ENCODE measurements at places on chromosomes 3 and 15.

GRCh38 chr3:157471064-157471463 lies 32.2 kb downstream of the VEPH1 start:
- H3K4me1 ChIP-seq = no peaks in the 10 kb centered on the region
- H3K4me3 ChIP-seq = no peak overlapping the region
- no peak for DNase-seq
- H3K27me3 ChIP-seq = peaks cover 7% of the 10 kb centered on the region

DNA sequence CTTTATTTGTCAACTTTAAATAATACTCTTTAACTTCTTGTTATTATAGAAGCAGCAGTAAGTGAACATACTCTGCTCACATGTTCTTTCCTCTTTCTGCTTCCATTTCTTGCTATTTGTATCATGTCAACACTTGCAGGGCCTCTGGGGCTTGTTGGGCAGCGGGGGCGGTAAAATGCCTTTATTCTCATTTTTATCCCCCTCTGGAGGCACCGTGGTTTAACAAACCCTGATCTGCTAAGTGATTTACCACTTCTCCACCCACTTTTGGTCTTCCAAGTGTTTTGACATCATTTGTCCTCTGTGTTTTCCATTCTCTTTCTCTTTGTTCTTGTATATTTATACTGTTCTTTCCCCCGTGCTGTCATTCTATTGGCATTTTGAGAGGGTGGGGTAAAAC lies 33.9 kb downstream of the SCN10A start:
- H3K4me3 ChIP-seq = no peak overlapping the region
- peaks cover 15% of the 10 kb centered on the region for H3K27me3 ChIP-seq
- H3K27ac ChIP-seq = no peak overlapping the region

DNA sequence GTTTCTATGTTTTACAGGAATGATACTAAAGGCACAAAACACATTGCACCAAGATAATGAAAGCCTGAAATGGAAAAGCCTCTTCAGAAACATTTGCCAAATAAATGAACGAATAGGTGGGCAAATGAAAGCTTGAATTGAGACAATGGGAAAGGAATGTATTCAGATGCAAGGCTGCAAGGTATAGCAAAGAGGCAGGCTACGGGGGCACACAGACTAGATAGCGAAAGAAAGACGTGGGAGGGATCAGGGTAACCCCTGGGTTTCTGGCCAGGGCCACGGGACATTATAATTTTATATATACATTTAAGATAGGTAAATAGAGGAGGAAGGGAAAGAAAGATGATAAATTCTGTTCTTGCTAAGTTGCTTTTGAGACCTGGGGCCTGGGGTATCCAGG lies 95.9 kb upstream of the NLGN1 start:
- DNase-seq = no peak
- H3K27me3 ChIP-seq = no peaks in the 10 kb centered on the region
- H3K4me1 ChIP-seq = no peaks in the 10 kb centered on the region
- H3K4me3 ChIP-seq = no peak overlapping the region
- H3K27ac ChIP-seq = no peak overlapping the region

- H3K36me3 ChIP-seq = no peaks in the 10 kb centered on the region
- DNase-seq = no peak
- no peaks in the 10 kb centered on the region for H3K4me1 ChIP-seq
- H3K27me3 ChIP-seq = no peaks in the 10 kb centered on the region
- H3K4me3 ChIP-seq = no peak overlapping the region
These were observed 602.1 kb downstream of the VGLL3 start for GRCh38 chr3:86388820-86389219.

DNA sequence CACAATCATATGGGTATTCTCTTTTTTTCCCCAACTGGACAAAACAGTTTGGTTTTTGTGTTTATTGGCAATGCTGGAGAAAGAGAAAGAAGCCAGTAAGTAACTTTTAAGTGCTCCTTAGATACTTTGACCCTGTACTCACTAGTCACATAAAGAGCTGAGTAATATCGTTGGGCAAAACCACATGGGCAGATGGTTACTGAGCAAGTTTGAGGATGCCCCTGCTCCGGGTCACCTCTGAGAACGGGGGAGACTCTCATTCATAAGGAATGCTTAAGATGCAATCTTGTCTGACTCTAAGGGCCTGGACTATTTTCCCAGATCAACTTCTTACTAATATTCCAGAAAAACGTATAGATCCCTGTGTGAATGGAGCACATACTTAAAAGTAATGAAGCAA lies 106.4 kb upstream of the SLC2A2 start:
- H3K27ac ChIP-seq = no peak overlapping the region
- no peak for DNase-seq
- H3K4me3 ChIP-seq = no peak overlapping the region
- peaks cover 6% of the 10 kb centered on the region for H3K4me1 ChIP-seq

GRCh38 chr3:78900426-78900825 lies 867.4 kb downstream of the ROBO1 start:
- H3K27ac ChIP-seq = no peak overlapping the region
- H3K27me3 ChIP-seq = no peaks in the 10 kb centered on the region
- DNase-seq = no peak
- H3K4me3 ChIP-seq = no peak overlapping the region
- H3K36me3 ChIP-seq = no peaks in the 10 kb centered on the region
- no peaks in the 10 kb centered on the region for H3K4me1 ChIP-seq

GRCh38 chr3:14397046-14397445 lies 5.4 kb upstream of the SLC6A6 start:
- peak overlapping the region; percentile 78 for H3K27ac ChIP-seq
- no peaks in the 10 kb centered on the region for H3K27me3 ChIP-seq
- no peak overlapping the region for H3K4me3 ChIP-seq
- H3K36me3 ChIP-seq = no peaks in the 10 kb centered on the region
- DNase-seq = no peak
- peaks cover 25% of the 10 kb centered on the region for H3K4me1 ChIP-seq

GRCh38 chr3:43154980-43155379 lies 49.1 kb upstream of the POMGNT2 start:
- H3K27ac ChIP-seq = no peak overlapping the region
- no peak overlapping the region for H3K4me3 ChIP-seq
- no peak for DNase-seq
- no peaks in the 10 kb centered on the region for H3K36me3 ChIP-seq
- H3K27me3 ChIP-seq = peaks cover 9% of the 10 kb centered on the region
- peaks cover 8% of the 10 kb centered on the region for H3K4me1 ChIP-seq

GRCh38 chr15:94075349-94075748 lies 156.0 kb upstream of the MCTP2 start:
- no peak overlapping the region for H3K27ac ChIP-seq
- H3K4me1 ChIP-seq = no peaks in the 10 kb centered on the region
- no peak overlapping the region for H3K4me3 ChIP-seq
- H3K27me3 ChIP-seq = no peaks in the 10 kb centered on the region
- H3K36me3 ChIP-seq = no peaks in the 10 kb centered on the region
- no peak for DNase-seq

DNA sequence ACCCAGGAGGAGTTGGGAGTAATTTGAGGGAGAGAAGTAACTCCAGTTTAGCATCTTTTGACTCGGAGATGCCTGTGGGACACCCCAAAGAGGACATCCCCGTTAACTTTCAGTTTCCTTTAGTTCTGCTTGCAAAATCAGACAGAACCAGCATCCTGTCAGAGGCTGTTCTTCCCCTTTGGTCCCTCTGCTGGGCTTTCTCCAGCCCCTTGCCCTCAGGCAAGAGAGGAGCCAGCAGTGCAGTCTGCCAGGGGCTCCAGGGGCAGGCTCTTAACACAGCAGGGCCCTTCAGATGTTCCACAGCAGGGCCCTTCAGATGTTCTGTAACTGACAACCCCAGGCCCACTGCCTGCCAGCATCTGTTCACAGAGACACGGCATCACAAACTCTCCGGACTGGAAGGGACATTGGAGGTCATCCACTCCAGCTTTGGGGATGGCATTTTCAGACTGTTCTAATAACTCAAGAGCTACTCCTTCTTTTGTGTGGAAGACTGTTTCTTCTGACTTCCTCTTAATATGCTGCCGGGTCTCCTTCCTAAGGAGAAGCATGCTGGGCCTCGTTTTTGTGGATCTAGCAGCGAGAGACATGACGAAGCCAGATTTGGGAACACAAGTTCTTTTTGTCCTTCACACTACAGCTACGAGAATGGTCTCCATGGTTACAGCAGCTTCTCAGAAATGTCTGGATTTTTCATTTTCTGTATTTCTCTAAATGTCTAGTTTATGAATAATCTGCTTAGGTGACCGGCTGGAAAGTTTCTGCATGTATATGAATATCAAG lies 51.9 kb downstream of the KY start:
- DNase-seq = no peak
- no peak overlapping the region for H3K4me3 ChIP-seq
- no peaks in the 10 kb centered on the region for H3K27me3 ChIP-seq
- H3K36me3 ChIP-seq = no peaks in the 10 kb centered on the region

GRCh38 chr3:102176333-102177050 lies 258.3 kb upstream of the ZPLD1 start:
- no peak for DNase-seq
- H3K4me3 ChIP-seq = no peak overlapping the region
- H3K4me1 ChIP-seq = peaks cover 5% of the 10 kb centered on the region
- H3K27me3 ChIP-seq = no peaks in the 10 kb centered on the region

GRCh38 chr3:101851072-101851770 lies 1.9 kb downstream of the NFKBIZ start:
- H3K4me3 ChIP-seq = peak overlapping the region; percentile 98
- H3K36me3 ChIP-seq = peaks cover 64% of the 10 kb centered on the region
- peak overlapping the region; percentile 100 for H3K27ac ChIP-seq
- DNase-seq = no peak
- no peaks in the 10 kb centered on the region for H3K27me3 ChIP-seq

- no peak for DNase-seq
- no peaks in the 10 kb centered on the region for H3K4me1 ChIP-seq
- no peak overlapping the region for H3K4me3 ChIP-seq
- no peak overlapping the region for H3K27ac ChIP-seq
- no peaks in the 10 kb centered on the region for H3K36me3 ChIP-seq
These were observed 525.0 kb downstream of the GABRG3 start for GRCh38 chr15:27495963-27496459.

DNA sequence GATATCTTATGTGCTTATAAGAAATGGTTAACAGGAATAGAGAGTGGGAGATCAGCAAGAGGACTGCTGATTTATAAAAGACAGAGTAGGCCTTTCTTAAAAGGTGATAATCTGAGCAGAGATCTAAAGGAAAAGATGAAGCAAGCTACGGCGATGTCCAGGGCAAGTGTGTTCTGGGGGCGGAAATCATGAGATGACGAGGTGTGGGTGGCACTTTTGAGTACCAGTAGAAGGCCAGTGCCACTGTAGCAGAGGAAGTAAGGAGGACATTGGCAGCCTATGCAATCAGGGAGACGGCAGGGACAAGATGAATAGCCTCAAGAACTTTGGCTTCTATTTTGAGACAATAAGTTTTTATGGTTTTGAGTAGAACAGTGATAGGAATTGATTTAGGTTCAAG lies 492.4 kb downstream of the FHIT start:
- no peak overlapping the region for H3K27ac ChIP-seq
- no peaks in the 10 kb centered on the region for H3K27me3 ChIP-seq
- DNase-seq = no peak

DNA sequence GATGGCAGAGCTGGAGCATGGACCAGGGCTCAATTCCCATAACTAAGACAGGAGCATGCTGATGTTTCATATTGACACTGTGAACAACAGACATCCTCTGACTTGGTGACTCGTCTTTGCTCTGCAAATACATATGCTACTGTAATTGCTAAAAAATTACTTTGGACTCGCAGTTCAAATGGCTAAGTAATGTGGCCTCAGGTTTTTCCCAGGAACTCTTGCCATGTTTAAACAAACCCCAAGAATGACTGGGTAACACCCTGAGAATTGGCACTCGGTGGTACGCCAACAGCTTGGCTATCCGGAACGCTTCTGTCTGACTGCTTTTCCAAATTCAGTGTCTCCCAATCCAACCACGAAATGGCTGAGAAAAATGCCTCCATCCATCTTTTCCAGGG lies 456.7 kb upstream of the THBS1 start:
- H3K27ac ChIP-seq = no peak overlapping the region
- H3K27me3 ChIP-seq = peaks cover 3% of the 10 kb centered on the region
- H3K36me3 ChIP-seq = no peaks in the 10 kb centered on the region
- DNase-seq = no peak
- peaks cover 11% of the 10 kb centered on the region for H3K4me1 ChIP-seq
- H3K4me3 ChIP-seq = no peak overlapping the region

GRCh38 chr15:34332553-34333120 lies 4.9 kb downstream of the SLC12A6 start:
- H3K27ac ChIP-seq = peak overlapping the region; percentile 72
- H3K36me3 ChIP-seq = peaks cover 19% of the 10 kb centered on the region
- DNase-seq = no peak
- peaks cover 77% of the 10 kb centered on the region for H3K4me1 ChIP-seq
- H3K27me3 ChIP-seq = no peaks in the 10 kb centered on the region
- no peak overlapping the region for H3K4me3 ChIP-seq

GRCh38 chr3:17045705-17046104 lies 160.9 kb downstream of the PLCL2 start:
- H3K27ac ChIP-seq = no peak overlapping the region
- DNase-seq = no peak
- no peak overlapping the region for H3K4me3 ChIP-seq
- peaks cover 27% of the 10 kb centered on the region for H3K4me1 ChIP-seq
- peaks cover 73% of the 10 kb centered on the region for H3K36me3 ChIP-seq

DNA sequence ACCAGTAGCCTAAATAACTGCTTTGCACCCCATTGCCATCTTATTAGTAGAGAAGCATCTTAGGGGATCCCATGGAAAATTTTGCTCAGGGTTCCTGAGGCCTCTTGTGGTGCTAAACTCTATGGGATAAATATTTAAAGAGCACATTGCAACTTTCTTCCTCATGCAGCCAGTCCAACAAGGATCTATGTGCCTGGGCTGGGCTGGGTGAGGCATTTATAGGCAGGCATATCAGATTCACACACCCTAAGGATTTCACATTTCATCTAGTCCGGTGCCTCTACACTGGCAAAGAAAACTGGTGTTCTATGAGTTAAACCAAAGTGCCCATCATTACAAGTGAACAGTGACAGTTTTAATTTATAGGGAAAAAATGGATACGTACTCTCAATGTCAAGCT lies 512.3 kb downstream of the EDEM1 start:
- DNase-seq = no peak
- no peaks in the 10 kb centered on the region for H3K27me3 ChIP-seq
- H3K36me3 ChIP-seq = no peaks in the 10 kb centered on the region
- H3K4me3 ChIP-seq = no peak overlapping the region

- no peak for DNase-seq
- H3K27me3 ChIP-seq = peaks cover 10% of the 10 kb centered on the region
- H3K36me3 ChIP-seq = no peaks in the 10 kb centered on the region
- H3K4me3 ChIP-seq = no peak overlapping the region
- H3K27ac ChIP-seq = no peak overlapping the region
These were observed 111.3 kb downstream of the SCN11A start for GRCh38 chr3:38940394-38940793.

DNA sequence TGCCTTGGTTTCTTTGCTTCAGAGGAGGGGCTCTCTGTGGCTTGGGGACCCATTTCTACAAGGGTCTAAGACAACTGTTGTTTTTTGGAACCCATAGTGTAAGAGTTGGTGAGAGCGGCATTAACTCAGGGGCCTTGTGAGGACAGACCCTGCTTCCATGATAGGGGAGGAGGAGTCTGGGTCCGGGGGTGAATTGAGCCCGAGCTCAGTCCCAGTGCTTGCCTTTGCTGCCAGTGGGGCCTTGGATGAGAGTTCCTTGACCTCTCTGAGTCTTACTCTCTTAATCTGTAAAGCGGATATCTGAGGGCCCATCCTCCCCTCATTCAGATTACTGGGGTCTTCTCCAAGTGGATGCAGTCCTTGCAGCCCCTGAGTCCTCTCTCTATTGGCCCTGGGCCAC lies 74.2 kb downstream of the EEFSEC start:
- no peaks in the 10 kb centered on the region for H3K27me3 ChIP-seq
- H3K4me1 ChIP-seq = no peaks in the 10 kb centered on the region
- no peak overlapping the region for H3K4me3 ChIP-seq

- peak; percentile 17 for DNase-seq
- H3K27me3 ChIP-seq = peaks cover 33% of the 10 kb centered on the region
- no peak overlapping the region for H3K4me3 ChIP-seq
These were observed 127.5 kb upstream of the TOPAZ1 start for GRCh38 chr3:44114142-44114541.
